ENCODE measurements at places on chromosomes 7 and 10. TPM values are rescaled to one million over a fixed set of nuclear protein-coding genes. Genes with fewer than 3 reads are reported as not detected.
A peak's percentile ranks its signal among the peaks of the same experiment; 100 is the strongest.

H2BK1 gene
- not detected for total RNA-seq

DNA sequence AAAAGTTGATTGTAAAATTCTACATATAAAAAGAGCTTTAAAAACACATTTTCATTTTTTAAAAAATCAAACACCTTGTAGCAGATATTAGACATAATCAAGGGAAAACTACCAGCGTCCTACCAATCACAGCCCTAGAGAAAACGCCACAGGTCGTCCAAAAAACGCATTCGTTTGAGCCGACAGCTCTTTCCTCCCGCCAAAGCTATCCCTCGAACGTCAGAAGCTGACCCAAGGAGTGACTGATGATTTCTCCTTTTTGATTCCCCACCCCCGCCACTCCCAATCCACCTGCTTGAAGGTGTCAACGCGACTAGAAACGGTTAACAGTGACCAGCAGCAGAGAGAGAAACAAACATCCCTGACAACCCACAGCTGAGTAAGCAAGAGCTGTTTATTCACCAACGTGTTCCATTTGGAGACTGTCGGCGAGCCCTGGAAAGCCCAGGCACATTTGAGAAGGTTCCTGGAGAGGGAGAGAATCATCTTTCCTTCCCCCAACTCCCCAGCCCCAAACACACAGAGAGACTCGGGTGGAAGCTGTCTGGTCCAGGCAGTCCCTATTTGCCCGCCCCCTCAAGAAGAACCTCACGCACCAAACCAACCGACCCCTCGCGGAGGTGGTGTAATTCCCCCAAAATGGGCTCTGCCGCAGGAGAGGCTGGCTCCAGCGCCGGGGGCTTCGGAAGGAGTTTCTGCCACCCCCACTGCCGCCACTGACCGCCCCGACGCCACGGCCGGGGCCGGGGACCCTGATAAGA is 622 bp downstream of the CPEB3 start:
- peaks cover 15% of the 10 kb centered on the region for H3K4me1 ChIP-seq
- peaks cover 2% of the 10 kb centered on the region for H3K36me3 ChIP-seq
- H3K27me3 ChIP-seq = no peaks in the 10 kb centered on the region
- peak overlapping the region; percentile 86 for H3K4me3 ChIP-seq
- DNase-seq = no peak
- H3K27ac ChIP-seq = peak overlapping the region; percentile 93

C10orf53 gene
- not detected for total RNA-seq

GRCh38 chr10:71584461-71584860 is 135.1 kb downstream of the C10orf105 start:
- H3K4me3 ChIP-seq = no peak overlapping the region
- DNase-seq = no peak
- no peak overlapping the region for H3K27ac ChIP-seq

DNA sequence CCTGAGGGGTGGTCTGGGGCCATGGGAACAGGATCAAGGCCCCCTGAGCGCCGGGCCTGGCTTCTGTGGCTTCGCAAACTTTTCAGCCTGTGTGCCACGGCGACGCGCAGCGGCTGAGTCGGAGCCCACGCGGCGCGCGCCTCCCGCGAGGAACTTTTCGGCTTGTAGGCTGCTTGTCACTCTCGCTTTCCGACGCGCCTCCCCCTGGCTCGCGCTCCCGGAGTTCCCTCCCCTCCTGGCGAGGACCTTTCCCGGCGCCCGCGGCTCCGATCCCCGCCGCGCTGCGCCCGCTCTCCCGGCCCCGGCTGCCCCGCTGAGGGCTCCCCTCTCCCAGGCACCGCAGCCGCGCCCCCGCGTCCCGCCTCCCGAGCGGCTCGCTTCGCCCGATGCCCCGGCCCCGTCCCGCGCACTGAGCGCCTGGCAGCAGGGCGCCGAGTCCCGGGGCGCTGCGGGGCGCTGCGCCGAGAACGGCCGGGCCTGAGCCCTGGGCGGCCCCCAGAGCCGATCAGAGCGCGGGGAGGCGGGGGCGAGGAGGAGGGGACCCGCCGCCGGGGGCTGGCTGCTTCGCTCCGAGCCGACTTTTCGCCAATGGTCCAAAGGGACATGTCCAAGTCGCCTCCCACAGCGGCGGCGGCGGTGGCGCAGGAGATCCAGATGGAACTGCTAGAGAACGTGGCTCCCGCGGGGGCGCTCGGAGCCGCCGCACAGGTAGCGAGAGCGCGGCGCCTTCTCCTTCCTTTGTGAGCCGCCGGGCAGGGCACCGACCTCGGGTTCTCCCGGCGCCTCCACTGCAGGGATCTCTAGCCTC is at the start of gene CACNB2:
Gene CACNB2, plus strand, starts transcription at position 276 of the 808 bp plus-strand sequence.
- DNase-seq = peak; percentile 59
- H3K4me1 ChIP-seq = peaks cover 10% of the 10 kb centered on the region
- H3K36me3 ChIP-seq = no peaks in the 10 kb centered on the region
- peaks cover 55% of the 10 kb centered on the region for H3K27me3 ChIP-seq
- peak within 1 kb of the TSS; percentile 81 for H3K4me3 ChIP-seq

- no peaks in the 10 kb centered on the region for H3K27me3 ChIP-seq
- no peak overlapping the region for H3K4me3 ChIP-seq
- peaks cover 24% of the 10 kb centered on the region for H3K4me1 ChIP-seq
- DNase-seq = no peak
- H3K27ac ChIP-seq = no peak overlapping the region
- peaks cover 4% of the 10 kb centered on the region for H3K36me3 ChIP-seq
Observed at GRCh38 chr10:50541317-50541716, 82.4 kb downstream of the SGMS1 start.

DNA sequence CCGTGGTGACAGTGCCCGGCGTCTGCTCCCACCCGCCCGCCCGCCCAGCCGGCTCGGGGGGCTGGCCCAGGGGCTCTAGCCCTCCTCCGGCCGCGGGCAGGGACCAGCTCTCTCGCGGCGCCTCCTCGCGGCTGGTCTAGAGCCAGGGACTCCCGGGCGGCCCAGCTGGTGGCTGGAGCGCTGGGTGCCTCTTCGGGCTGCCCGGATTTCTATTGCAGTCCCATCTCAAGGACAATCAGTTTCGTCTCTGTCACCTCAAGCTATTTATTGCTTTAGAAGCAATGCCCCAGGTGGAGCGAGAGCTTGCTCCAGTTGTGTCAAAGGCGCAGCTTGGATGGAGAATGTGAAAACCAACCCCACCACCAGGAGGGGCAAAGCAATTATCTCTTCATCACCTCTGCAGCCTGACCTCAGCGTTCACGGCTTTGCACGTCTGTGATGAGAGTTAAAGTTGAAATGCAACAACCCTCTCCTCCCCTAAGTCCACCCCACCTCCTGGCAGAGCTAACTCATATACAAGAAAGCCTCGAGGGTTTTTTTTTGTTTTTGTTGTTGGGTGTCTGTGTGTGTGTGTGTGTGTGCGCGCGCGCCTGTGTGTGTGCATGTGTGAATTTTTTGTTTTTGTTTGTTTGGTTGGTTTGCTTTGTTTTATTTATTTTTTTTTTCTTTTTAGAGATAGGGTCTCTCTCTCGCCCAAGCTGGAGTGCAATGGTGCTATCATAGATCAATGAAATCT is at the start of gene ITGA8:
Gene ITGA8, minus strand, starts transcription at position 24 of the 736 bp plus-strand sequence. CDS start 151 bp downstream, outside the sequence.
- no peak within 1 kb of the TSS for H3K27ac ChIP-seq
- peaks cover 2% of the 10 kb centered on the region for H3K4me1 ChIP-seq
- H3K4me3 ChIP-seq = peak within 1 kb of the TSS; percentile 73

DNA sequence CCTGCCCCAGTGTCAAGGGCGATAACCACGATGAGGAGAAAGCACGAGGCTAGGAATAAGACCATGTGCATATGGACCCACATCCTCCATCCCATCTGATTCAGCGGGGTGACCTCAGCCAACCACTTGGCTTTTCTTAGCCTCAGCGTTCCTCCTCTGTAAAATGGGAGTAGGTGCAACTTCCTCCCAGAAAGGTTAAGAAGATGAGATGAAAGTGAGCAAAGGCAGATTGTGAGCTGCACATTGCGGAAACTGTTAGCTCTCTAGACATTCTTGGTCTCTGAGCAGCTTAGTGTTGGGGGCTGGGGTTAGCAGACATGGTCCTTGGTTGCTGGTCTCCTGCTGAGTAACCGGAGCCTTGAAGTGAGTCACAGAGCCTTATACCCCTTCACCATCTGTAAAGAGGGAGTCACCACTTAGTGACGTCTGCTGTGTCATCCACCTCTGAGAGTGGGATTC is 497.3 kb upstream of the GALNT17 start:
- DNase-seq = no peak
- no peak overlapping the region for H3K27ac ChIP-seq
- peaks cover 14% of the 10 kb centered on the region for H3K27me3 ChIP-seq

- no peaks in the 10 kb centered on the region for H3K36me3 ChIP-seq
- no peak overlapping the region for H3K4me3 ChIP-seq
- H3K4me1 ChIP-seq = no peaks in the 10 kb centered on the region
- no peak overlapping the region for H3K27ac ChIP-seq
Observed at GRCh38 chr10:55144001-55144400, 343.0 kb upstream of the PCDH15 start.

MSMB gene
- not detected for total RNA-seq

ST8SIA6 gene
- total RNA-seq = 0.36 TPM

DNA sequence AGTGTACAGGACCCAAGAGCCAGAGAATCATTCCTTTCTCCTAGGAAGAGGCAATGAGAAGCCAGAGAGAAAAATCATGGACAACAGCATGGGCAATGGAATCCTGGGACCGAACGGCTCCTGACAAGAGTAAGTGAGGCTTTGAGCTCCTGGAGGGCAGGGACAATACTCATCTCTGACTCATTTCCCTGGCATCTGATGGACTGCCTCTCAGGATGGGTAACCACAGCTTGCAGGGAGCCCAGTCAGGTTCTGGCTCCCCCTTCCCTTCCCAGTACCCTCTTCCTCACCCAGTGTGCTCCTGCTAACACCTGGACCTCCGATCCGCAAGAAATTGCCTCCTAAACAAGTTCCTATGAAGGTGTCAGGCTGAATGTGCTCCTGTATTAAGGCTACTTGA is 51.2 kb upstream of the SORCS3 start:
- H3K27me3 ChIP-seq = peaks cover 12% of the 10 kb centered on the region
- no peaks in the 10 kb centered on the region for H3K4me1 ChIP-seq
- no peak for DNase-seq

DNA sequence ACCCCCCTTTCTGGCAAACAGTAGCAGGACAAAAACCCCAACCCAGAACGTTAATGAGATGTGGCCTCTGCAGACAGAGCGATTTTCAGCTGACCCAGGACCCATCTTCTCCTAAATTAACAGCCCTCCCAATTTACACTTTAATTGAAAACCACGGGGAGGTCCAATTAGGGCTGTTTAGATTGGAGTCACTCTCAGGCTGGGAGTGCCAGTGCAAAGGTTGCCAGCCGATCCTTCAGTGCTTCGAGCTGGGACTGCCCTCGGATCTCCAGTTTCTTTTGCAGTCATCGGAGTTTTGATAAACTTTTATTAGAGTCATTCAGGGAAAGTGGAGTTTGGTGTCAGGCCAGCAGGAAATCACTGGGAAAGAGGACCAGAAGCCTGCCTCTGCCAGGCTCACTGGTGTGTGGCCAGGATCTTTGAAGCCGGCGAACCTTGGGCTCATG is 108.0 kb downstream of the DOCK1 start:
- H3K27ac ChIP-seq = no peak overlapping the region
- H3K36me3 ChIP-seq = peaks cover 21% of the 10 kb centered on the region
- no peak overlapping the region for H3K4me3 ChIP-seq
- no peak for DNase-seq
- H3K27me3 ChIP-seq = no peaks in the 10 kb centered on the region
- H3K4me1 ChIP-seq = peaks cover 6% of the 10 kb centered on the region

RPEL1 gene
- not detected for total RNA-seq

SFXN2 gene
- 33.9 TPM for total RNA-seq

VSTM4 gene
- 0.40 TPM for total RNA-seq

MOGAT3 gene
- not detected for total RNA-seq

DNA sequence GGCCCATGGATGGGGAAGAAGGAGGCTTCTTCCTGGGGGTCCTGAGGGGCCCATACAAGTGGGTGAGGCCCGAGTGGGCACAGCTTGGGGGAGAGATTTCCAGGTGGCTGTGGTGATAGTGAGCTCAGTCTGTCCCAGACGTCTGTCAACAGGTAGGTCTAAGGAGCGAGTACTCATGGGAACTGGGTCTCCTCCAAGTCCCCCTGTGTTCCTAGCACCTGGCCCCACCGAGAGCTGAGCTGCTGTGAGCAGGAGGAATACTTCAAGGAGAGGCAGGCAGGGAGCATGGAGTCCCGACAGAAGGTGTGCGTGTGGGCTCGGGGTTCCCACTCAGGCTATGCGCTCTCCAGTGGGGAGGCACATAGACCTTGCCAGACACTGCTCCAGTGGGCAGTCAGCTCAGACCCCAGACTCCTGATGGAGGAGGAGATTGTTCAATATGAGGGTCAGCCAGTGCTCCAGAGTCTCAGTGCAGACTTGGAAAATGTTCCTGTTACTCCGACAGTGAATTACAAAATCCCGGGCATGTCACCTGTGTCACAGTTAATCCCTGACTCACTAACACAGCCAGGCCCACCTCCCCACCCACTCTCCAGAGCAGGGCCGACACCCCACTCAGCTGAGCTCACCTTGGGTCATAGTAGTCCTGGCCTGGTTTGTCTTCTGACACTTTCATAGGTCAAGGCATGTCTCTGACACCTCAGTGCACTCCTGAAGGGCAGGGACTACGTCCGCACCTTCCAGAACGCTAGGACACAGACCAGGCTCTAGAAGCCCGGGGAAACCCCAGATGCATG is 28.2 kb upstream of the C10orf53 start:
- peaks cover 4% of the 10 kb centered on the region for H3K4me1 ChIP-seq
- no peak for DNase-seq
- no peaks in the 10 kb centered on the region for H3K36me3 ChIP-seq
- H3K4me3 ChIP-seq = no peak overlapping the region
- H3K27me3 ChIP-seq = peaks cover 43% of the 10 kb centered on the region

DNA sequence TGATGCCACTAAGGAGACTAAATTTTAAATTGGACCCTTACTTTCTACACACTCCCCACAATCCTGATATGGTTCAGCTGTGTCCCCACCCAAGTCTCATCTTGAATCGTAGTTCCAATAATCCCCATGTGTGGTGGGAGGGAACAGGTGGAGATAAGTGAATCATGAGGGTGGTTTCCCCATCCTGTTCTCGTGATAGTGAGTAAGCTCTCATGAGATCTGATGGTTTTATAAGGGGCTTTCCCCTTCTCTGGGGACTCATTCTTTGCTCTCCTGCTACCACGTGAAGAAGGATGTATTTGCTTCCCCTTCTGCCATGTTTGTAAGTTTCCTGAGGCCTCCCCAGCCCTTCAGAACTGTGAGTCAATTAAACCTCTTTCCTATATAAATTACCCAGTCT is 18.4 kb upstream of the BET1 start:
- H3K36me3 ChIP-seq = no peaks in the 10 kb centered on the region
- H3K4me3 ChIP-seq = no peak overlapping the region
- no peak overlapping the region for H3K27ac ChIP-seq
- H3K4me1 ChIP-seq = no peaks in the 10 kb centered on the region

DNA sequence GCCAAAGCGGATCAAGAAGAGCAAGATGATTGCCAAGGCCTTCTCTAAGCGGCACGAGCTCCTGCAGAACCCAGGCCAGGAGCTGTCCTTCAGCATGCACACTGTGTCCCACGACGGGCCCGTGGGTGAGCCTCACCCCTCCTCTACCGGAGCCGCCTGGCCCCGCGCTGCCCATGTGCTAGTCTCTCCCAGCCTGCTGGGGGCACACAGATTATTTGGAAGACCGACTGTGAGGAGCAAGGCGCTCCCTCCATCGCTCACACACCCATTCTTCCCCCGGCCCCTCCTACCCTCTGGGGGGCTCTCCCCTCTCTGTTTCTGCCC is 13.9 kb upstream of the AHCYL2 start:
- DNase-seq = no peak
- H3K4me3 ChIP-seq = no peak overlapping the region
- no peaks in the 10 kb centered on the region for H3K4me1 ChIP-seq

GRCh38 chr7:114852293-114852692 is 69.6 kb upstream of the MDFIC start:
- DNase-seq = no peak
- no peaks in the 10 kb centered on the region for H3K36me3 ChIP-seq
- no peak overlapping the region for H3K27ac ChIP-seq
- H3K27me3 ChIP-seq = no peaks in the 10 kb centered on the region

CALHM3 gene
- total RNA-seq = 1.3 TPM

PON1 gene
- total RNA-seq = 2.3 TPM
